ENCODE measurements at places on chromosomes 3 and 15.

DNA sequence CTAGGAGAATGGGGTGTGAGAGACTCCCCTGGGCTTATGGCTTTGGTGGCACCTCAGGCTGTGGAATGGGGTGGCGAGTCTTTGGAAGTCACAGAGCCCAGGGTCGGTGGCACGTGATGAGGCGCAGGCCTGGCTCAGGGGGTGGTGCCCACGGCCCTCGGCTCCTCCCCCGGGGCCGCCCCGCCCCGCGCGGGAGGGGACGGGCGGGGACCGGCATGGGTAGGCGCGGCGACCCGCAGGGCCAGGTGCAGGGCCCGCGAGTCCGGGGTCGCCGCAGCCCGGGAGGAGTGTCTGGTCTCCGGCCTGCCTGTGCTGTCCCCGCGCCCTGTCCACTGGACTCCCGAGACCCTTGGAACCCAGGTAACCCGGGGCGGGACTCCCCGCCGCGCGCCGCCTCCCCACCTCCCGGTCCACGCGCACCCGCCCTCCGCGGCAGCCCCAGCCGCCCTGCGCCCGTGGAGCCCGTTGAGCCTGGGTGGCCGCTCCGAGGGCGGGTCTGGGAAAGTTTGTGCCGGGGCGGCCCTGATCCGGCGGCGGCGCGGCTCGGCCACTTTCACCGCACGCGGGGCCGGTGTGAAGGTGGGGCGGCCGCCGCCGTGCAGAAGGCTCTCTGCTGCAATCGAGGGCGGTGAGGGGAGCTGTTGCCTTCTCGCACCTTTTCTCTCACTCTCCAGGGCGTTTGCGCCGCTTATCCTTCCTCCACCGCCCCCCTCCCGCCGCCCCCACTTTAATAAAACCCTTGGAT lies at the start of gene PAQR5:
Gene PAQR5, plus strand, starts transcription at position 216 of the 745 bp plus-strand sequence. CDS start 61,169 bp downstream, outside the sequence.
- DNase-seq: no peak

DNA sequence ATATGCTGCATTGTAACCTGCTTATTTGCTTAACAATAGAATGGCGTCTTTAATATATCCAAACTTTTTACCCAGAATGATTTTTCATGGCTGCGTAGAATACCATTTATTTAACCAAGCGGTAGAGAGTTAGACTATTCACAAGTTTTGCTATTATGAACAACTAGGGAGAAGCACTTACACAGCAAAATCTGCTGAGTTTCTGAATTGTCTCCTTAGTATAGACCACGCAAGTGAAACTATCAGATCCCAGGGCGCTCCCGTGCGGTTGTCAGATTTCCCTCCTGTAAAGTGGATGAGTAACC lies 12.6 kb upstream of the ADPGK start:
- no peak for DNase-seq

GRCh38 chr15:83210619-83211018 lies 3.0 kb upstream of the HDGFL3 start:
- DNase-seq: no peak

DNA sequence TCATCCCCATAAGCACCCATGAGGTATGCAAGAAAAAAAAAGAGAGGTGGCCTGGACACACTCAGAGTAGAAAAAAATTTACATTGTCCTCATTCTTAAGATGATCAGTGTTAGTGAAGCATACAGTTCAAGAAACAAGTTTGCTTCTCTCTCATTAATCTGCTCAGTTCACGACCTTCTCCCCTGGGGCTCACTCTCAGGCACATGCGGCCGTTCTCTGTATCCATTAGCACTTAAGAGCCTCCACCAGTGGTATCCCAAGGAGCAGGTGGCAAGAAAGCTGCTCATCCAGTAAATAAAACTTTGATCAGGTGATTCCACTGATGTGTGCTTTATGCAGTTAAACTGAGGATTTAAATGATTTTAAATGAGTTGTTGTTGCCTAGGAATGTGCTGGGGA lies 57.4 kb downstream of the ARHGAP31 start:
- DNase-seq: no peak

- DNase-seq: no peak
These were observed at the start of gene TYRO3 for GRCh38 chr15:41558400-41559238. Gene TYRO3 (plus strand): TSS chr15:41559212. CDS start chr15:41559258, 46 bp downstream.

GRCh38 chr15:78382114-78382880 lies 42.1 kb downstream of the CRABP1 start:
- DNase-seq: no peak

- no peak for DNase-seq
These were observed 58.4 kb upstream of the COL8A1 start for GRCh38 chr3:99579965-99580364.

DNA sequence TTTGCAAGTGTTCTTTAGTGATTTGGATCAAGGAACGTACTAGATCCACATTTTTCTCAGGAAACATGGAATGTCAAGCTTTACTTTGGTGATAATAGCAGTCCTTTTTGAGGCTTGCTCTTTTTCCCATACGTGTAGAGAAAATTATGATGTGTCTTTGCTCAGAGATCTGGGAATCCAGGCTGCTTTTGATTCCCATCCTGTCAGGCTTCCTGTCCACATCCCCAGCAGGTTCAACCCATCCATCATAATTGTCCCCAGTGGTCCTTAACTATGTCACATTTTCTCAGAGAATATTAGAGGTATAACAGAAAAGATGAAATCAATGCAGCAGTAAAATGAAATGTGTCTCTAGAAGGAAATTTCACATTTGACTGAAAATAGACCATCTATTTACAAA lies 111.4 kb downstream of the IQCH start:
- no peak for DNase-seq

- DNase-seq: no peak
These were observed 9.5 kb downstream of the CFAP44 start for GRCh38 chr3:113431811-113432210.

DNA sequence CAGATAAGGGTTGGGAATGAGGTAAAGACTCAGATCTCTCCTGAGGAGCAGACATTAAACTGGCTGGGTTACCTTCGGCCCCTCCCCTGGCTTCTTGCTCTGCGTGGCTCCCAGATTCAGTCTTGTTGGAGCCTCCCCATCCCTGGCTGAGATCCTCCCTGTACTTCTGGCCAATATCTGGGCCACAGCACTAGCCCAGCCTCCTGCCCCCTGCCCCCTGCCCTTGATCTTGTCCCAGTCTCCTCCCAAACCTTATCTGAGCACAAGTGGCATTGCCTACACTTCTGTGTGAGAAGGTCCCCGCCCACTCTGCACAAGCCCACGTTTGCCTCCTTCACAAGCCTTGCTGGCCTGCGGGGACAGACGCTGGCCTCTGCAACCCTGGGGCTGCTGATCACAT lies 16.8 kb downstream of the PLA2G4F start:
- no peak for DNase-seq

GRCh38 chr3:98764472-98764884 lies 1.3 kb downstream of the ST3GAL6 start:
- DNase-seq: no peak

GRCh38 chr15:56249092-56249491 lies 5.4 kb upstream of the RFX7 start:
- no peak for DNase-seq

GRCh38 chr3:184345317-184346144 lies 8.1 kb downstream of the FAM131A start:
- peak; percentile 84 for DNase-seq

- DNase-seq: no peak
These were observed 116.2 kb upstream of the NECTIN3 start for GRCh38 chr3:110955301-110955880.

- no peak for DNase-seq
These were observed 2.5 kb upstream of the ABHD5 start for GRCh38 chr3:43688245-43688650.

DNA sequence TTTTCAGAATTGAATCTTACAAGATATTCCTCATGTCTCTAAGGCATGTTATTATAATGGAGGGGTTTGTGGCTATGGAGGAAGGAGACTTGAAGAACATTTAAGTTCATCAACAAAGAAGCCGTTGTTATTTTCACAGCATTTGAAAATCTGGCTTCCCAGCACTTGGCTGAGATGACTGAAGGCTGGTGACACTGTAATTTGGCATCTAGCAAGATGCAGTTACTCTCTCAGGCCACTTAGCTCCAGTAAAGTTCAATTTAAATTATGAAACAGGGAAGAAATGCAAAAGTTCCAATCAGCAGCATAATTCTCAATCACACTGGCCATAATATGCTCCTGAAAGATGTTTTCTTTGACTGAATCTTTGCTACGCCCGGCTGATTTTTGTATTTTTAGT lies 139.4 kb upstream of the NUDT16 start:
- no peak for DNase-seq

DNA sequence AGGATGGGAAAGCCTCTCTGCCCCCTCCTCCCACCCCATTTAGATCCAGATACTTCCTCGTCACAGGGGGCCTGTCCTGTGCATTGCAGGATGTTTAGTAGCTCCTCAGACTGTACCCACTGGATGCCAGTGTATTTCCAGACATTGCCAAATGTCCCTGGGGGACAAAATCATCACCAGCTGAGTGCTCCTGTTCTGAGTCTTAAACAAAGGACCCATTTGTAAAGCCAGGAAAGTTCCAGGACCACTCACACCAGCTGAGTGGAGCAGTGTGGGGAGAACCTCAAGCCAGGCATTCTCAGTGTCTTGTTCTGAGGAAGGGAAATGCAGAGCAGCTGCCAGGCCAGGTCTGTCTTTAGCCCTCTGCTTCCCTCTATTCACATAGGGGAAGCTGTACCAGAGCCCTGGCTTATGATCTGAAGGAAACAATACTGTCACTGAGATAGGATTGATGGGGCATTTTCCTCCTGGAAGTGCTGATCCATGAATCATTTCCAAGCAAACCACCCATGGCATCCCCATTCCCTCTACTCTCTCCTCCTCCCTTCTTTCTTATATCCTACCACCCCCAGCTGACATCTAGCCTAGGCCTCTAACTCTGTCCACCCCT lies 67.4 kb upstream of the MEX3B start:
- DNase-seq: no peak

DNA sequence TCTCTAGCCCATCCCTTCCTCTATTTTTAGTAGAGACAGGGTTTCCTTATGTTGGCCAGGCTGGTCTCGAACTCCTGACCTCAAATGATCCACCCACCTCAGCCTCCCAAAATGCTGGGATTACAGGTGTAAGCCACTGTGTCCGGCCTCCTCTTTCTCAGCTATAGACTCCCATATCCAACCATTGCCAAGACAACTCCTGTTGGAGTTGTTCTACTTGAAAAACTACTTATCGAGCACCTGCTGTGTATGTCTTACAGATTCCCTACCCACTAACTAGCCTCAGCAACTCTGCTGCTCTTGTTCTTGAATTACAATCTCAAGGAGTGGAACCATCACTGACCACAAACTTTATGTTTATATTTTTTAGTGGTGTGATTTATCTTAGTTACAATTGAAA lies 186.6 kb downstream of the SLC9A9 start:
- no peak for DNase-seq

DNA sequence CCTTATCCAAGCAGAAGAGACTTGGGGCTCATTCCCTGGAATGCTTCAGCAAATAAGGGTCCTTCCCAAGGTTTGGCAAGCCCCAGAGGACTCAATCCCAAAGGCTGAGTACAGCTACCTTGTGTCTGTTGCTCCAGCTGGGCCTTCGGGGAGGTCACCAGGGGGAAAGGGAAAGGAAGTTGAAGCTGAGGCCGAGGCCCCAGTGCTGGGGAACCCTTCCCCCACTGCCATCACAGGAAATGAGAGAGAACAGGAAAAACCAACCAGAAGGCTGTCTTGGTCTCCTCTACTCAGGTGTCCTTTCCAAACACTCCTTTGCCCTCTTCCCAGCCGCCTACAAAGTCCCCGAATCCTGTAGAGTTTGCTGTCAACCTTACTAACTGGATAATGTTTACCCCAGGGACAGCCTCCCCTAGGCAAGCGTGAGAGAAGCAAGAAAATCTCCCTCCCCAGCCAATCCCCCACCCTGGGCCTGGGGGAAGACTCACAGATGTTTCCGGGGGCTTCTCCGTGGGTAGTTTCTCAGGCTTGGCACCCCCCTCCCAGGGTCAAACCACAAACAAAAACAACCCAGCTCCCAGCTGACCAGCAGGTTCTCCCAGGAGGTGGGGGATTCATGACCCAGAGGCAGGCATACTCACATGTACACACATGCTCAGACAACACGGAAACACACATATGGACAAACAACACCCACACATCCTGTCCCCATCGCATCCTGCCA lies 5.5 kb downstream of the CSRNP1 start:
- no peak for DNase-seq

GRCh38 chr3:178583963-178584575 lies 47.8 kb downstream of the KCNMB2 start:
- DNase-seq: peak; percentile 48

- DNase-seq: no peak
These were observed 130.2 kb upstream of the STRIT1 start for GRCh38 chr3:155423526-155424322.

DNA sequence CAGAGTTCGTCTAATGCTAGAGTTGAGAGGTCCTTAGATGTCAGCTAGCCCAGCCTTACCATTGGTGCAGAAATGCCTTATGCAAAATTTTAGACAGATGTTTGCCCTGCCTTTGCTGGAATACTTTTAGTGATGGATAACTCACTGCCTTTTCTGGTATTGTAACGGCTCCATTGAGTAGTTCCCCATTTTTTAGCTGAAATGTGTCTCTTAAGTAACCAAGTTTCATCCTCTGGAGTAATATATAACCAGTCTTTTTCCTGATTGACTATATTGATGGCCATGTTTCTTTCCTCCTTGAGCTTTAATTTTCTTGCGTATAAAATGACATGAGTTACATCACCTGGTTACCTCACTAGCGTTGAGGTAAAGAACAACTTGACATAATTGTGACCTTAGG lies 45.0 kb downstream of the SNRK start:
- no peak for DNase-seq

- DNase-seq: no peak
These were observed 255.5 kb downstream of the UACA start for GRCh38 chr15:70507772-70508371.

GRCh38 chr15:84934942-84935729 lies 46.5 kb upstream of the PDE8A start:
- no peak for DNase-seq

DNA sequence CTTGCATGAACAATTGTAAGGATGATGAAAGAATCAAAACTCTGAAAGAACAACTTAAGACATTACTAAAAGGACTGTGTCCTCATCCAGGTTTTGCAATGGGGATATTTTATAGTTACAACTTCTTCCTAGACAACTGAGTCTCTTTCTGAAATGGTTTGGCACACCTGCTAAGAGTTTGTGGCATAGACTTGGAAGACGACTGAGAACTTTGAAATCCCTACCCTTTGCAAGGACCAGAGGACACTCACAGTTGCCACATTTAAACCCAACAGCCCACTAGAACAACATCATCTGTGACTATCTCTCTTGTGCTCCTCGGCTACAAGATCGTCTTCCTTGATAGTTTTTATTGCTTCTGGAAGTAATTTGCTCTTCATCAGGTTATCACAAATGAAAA lies 342.4 kb downstream of the RORA start:
- DNase-seq: no peak

DNA sequence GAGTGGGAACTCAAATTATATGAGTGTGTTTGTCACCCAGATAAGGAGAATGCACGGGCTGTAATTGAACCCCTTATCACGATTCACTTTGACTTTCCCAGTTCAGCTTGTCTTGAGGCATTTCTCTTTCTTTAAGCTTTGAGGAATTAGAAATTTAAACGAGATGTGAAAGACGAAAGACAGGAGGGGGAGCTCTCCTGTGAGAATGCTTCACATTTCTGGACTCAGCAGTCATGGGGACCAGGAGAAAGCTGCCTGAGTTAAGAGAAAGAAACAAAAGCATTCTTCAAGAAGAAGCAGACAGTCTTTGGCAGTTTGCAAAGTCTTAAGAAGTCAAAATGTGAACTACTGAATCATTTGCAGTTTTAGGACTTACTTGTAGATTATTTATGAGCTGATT lies 205.6 kb downstream of the NECTIN3 start:
- no peak for DNase-seq
